ENCODE measurements at places on chromosomes 2 and 18. TPM values are rescaled to one million over a fixed set of nuclear protein-coding genes. Genes with fewer than 3 reads are reported as not detected.

MAT2A gene
- 144 TPM for total RNA-seq

- ATAC-seq, result no peak
These were observed 98.6 kb downstream of the AAK1 start for GRCh38 chr2:69544951-69545350.

SLC11A1 gene
- total RNA-seq, result 1.3 TPM

ANKRD62 gene
- total RNA-seq, result 0.14 TPM

DNA sequence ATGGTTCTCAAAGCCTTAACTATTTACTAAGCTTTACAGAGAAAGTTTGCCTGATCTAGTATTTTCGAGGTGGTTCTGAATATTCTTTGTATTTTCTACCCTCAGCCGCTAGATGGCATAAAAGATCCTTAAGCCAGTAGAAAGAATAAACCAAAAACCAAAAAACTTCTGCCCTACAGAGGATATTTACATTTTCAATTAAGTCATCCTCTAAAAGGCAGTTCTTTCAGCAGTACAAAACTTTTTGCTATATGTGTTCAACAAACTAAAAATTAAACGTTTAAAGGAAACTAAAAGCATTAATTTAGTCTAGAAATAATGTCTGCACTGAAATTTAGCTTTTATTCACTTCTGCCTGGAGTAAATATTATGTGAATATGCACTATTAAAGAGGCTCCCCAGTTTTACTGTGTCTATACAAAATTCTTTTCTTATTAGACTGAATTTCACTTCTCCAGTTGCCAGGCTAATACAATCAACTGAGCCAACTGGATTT lies 297.5 kb downstream of the PIEZO2 start:
- ATAC-seq, result no peak

TM4SF20 gene
- total RNA-seq, result 0.63 TPM

IL36G gene
- not detected for total RNA-seq

GRCh38 chr2:218569661-218570500 lies 1.2 kb downstream of the CNOT9 start:
- peak; percentile 5 for ATAC-seq

GRCh38 chr2:117523267-117523666 lies 291.2 kb upstream of the DDX18 start:
- peak; percentile 88 for ATAC-seq

DNA sequence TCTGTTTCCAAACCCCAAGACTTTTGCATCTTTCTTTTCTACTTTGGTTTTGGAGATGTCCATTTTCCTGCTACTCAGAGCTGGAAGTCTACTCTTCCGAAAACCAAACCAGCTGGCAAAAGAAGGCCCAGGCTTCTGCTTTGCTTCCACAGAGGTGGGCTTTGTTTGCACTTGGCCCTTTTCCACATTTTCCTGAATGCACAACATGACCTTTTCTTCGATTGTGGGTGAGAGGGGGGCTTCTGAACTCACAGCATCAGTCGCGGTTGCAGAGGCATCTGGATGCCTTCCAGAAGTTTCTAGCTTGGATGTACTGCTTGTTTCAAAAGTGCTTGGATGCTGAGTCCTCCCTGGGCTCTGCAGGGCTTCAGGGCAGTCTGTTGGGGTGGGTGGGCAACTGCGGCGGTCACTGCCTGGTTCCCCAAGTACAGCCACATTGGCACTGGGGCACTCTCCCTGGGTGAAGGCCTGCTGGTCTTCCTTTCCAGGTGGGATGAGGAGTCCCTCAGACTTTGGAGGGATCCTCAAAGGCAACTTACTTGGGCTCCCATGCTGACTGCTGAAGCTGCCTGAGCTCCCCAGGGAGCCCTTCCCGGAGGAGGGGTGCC lies 112.3 kb upstream of the LYPD1 start:
- no peak for ATAC-seq

GRCh38 chr18:36305375-36305774 lies 7.9 kb downstream of the FHOD3 start:
- ATAC-seq, result no peak

GRCh38 chr2:177141866-177142265 lies 70.7 kb upstream of the HNRNPA3 start:
- no peak for ATAC-seq

CAPN14 gene
- 0.67 TPM for total RNA-seq
